ENCODE measurements at places on chromosomes 13 and 19. TPM values are rescaled to one million over a fixed set of nuclear protein-coding genes. Genes with fewer than 3 reads are reported as not detected.

Gene UBL3
- total RNA-seq: 8.4 TPM

Gene RASAL3
- total RNA-seq: not detected

Gene DIRAS1
- 3.7 TPM for total RNA-seq

Gene SRRM5
- total RNA-seq: 0.79 TPM
